A549 (cell line): ENCODE measurements at places on chromosomes 16 and 17.

- DNase-seq = peak; percentile 95
Measured at GRCh38 chr17:1714427-1714979, 4.3 kb upstream of the TLCD2 start.

- no peak for DNase-seq
Measured at GRCh38 chr17:74408815-74409214, 23.1 kb upstream of the GPRC5C start.

DNA sequence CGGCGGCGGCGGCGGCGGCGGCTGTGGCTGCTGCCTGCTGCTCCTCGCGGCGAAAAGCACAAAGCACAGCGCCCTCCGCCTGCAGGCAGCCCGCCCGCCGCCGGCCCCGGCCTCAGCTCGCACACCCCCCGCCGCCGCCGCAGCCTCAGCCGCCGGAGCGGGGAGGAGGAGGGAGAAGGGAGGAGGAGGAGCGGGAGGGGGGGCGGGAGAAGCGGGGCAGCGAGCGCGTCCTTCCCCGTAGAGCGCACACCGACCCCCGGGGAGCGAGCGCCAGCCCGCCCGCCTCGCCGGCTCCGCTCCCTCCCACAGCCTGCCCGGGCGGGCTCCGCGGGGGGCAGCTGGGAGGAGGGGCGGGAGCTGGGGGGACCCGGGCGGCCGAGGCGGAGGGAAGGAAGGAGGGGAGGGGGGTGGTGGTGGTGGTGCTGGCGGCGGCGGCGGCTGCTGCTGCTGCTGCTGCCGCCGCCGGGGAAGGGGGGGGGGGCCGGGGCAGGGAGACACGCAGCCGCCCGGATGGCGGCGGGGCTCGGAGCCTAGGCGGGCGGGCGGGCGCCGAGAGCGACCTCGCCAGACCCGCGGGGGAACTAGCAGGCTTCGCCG is at the start of gene UBTF:
TSS of gene UBTF (minus strand) at position 60 of the 597 bp plus-strand sequence. CDS start 1,446 bp downstream, outside the sequence.
- DNase-seq = peak; percentile 78

- DNase-seq = peak; percentile 45
Measured at GRCh38 chr17:31533546-31534155, 142.2 kb downstream of the RAB11FIP4 start.

DNA sequence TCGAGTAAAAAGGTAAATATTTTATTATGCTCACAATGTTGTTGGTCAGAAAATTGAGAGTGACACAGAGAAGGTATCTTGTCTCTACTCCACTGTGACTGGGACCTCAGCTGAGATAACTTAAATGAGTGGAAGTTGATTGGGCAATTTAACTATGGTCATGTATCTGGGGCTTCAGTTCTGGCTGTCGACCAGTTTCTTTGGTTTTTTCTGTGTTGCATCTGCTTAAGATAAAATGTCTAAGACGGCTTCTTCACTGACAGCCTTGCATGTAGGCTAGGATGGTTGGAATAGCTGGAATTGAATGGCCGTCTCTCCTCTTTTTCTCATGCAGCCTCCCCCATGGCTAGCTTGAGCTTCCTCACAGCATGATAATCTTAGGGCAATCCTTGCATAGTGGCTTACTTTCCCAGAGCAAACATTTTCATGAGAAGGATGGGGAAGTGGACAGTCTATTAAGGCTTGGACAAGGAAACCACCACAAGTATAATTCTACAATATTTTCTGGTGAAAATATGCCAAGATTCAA is 433.7 kb downstream of the KIF2B start:
- DNase-seq = no peak

GRCh38 chr17:62706598-62707424 is 79.3 kb downstream of the MRC2 start:
- no peak for DNase-seq

DNA sequence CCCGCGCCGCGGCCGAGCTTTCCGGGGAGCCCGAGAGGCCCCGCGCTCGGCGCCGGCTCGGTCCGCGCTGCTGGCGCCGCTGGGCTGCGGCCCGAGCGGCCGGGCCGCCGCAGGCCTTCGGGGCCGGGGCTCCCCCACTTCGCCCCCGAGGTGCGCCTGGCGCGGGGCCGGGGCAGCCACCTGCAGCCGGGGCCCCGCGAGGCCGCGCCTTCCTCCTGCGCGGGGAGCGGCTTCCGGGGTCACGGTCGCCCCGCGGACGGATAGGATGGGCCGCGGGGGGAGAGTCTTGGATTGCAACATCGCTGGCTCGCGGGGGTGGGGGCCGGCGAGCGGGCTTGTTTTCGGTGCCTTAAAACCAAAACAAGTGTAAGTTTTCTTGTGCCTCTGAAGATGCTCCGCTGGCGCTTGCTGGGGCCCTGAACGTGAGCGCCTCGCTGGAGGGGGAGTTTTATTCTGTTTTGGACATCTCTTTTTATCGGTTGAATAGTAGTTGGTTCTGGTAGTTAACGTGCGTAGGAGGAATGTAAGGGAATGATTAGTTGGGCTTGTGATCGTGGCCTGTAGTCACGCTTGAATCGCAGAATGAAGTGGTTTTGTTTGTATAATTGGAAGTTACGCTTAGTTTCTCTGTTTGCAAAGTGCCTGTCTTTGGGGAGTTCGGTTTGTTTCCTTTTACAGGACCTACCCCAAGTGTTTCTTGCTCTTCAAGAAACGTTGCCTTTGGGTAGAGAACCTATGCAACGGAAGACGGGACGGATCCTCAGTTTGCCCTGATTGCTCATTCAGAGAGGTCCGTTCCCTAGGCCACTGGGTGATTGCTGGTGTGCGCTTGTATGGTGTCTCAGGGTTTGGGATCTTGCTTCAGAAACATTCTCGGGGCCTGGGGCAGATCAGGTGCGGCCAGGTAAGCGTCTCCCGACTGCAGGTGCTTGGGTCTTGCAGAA is 724 bp downstream of the UBE2I start:
- no peak for DNase-seq

DNA sequence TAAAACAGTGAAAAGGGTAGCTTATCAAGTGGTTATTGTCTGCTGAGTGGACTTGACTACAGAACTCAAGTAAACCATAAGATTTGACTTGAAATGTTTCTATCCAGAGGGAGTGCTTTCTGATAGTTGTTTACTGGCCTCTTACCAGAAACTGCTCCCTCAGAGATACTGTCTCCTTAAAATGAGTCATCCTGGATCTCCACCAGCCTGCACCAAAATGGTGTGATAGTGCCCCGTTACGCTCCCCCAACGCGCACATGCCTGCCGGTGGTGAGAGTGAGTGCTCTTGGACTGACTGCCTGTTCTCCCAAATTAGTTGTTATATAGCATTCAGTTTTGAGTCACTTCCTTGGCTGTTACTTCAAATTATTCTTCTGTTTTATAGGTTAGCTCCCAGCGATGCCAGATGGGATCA is 22.9 kb downstream of the PRCD start:
- DNase-seq = no peak

DNA sequence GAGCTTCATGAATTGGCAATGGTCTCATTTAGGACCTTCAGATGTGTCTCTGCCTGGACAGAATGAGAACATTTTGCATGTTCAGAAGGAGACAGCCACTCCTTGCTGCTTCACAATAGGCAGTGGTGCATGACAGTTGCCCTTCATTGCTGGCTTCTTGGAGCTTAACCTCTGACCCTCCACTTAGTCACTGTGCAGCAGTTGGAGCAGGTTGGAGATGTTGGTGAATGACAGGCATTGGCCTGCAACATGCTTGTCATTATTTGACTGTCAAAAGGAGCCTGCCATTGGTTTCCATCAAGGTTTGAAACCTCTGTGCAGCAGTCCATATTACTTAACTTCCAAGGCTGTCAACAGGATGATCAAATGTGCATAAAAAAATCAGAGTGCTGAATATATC is 22.7 kb downstream of the FTO start:
- peak; percentile 5 for DNase-seq

DNA sequence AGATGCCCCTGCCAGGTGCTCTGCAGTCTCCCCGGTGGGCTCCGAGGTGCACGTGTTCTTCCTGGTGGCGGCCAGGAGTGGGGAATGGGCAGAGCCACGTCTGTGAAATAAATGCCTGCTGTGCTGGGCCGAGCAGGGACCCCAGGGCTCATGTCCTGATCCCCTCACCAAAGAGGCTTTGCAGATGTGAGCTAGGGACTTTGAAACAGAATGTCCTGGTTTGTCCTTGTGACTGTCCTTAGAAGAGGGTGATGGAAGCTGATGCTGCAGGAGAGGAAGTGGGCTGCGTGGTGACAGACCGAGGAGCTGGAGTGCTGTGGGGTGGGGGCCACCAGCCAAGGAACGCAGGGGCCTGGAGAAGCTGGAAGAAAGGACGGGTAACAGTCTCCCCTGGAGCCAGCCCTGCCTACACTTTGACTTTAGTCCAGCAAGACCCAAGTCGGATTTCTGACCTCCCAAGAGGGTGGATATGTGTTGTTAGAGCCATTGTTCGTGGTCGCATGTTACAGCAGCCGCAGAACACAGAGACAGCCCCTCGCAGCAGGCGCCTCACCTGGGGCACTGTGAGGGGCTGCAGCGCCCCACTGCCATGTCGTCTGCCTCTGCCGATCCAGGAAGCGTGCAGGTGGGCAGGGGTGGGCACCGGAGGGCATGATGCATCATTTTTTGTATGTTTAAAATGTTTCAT is 217.9 kb upstream of the CIBAR2 start:
- no peak for DNase-seq

- no peak for DNase-seq
Measured at GRCh38 chr16:11688520-11688886, 20.2 kb downstream of the SNN start.

DNA sequence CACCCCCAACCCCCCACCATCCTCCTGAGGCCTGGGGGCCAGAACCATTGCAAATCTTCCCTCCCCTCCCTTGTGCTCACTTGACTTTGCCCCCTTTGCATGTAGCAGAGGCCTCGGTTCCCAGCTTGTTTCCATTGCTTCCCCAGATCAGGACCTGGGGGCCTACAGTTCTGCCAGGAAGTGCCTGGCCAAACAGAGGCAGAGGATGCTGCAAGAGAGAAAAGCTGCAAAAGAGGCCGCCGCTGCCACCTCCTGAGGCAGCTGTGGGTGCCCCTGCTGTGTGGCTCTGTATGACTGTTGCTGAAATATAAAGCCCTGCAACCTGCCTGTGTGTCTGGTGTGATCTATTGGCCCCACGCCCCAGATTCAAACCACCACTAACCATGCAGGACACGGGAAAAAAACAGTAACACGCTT is 2.3 kb downstream of the NDUFB10 start:
- no peak for DNase-seq

- peak; percentile 66 for DNase-seq
Measured at GRCh38 chr17:1736348-1737281, 6.1 kb upstream of the SERPINF2 start.

- DNase-seq = no peak
Measured at GRCh38 chr17:56976941-56977608, 856 bp upstream of the SCPEP1 start.

- DNase-seq = no peak
Measured at GRCh38 chr17:79243603-79243990, 169.0 kb downstream of the ENGASE start.

DNA sequence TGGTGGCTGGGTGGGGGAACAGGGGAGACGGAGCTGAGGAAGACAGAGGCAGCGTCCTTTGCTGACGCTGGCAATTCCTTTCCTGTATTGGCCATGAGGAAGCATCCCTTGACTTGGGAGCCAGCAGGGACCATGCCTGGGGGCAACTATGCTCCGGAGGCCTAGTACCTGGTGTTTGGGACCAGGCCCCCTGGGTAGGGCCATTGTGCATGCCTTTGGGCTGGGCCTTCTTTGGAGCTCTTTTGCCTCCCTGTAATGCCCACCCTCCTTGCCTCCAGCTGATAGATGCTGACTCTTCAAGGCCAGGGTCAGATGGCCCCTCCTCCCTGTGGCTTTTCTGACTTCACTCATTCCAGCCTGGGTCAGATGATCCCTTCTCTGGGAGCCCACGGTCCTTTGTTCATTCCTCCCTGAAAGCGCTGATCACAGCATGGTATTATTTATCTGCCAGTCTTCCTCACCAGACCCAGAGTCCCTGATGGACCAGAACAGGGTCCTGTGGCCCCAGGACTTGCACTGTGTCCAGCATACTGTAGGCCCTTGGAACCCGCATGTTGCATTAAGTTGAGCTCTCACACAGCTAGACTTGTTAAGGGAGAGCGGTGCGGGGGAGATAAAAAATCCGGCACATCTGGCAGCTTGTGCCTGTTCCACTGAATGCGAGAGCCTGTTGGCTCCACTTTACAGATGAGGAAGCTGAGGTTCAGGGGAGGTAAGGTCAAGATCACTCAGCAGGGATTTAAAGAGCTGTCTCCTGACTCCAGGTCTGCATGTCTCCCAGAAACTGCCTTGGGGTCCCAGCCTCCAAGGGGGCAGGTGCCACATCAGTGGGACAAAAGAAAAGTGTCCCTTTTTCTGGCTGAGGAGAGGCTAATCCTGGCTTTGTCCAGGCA is 2.9 kb downstream of the STARD3 start:
- DNase-seq = no peak

- no peak for DNase-seq
Measured at GRCh38 chr16:65122724-65123395, 997 bp upstream of the CDH11 start.

- peak; percentile 94 for DNase-seq
Measured at GRCh38 chr17:78337244-78338109, 22.4 kb downstream of the SOCS3 start.

DNA sequence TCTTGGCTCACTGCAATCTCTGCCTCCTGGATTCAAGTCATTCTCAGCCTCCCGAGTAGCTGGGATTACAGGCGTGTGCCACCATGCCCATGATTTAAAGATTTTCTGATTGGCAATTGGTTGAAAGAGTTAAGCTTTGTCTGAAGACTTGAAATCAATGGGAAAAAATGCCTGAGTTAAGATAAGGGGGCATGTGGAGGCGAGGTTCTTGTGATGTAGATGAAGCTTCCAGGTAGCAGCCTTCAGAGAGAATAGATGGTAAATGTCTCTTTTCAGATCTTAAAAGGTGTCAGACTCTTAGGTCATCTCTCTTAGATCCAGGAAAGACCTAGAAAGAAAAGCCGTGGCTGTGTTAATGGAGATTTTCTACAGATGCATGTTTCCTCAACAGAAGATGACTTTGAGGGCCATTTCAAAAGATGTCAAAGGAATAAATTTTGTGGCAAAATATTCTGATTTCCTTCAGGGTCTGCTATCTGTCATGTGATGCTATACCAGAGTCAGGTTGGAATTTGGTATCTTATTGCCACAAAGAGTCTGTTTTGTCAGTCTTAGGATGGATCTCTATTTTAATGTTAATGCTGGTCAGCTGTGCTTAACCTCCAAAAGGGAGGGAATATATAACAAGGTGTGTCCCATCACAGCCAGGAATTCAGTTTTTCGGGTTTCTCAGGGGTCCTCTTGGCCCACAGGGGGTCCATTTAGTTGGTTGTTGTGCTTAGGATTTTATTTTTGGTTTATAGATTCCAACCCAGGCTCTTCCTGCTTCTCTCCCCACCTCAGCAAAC is 58.3 kb upstream of the AKTIP start:
- no peak for DNase-seq

- DNase-seq = peak; percentile 96
Measured at GRCh38 chr17:75238684-75239191, 22.7 kb downstream of the GGA3 start.
